ENCODE measurements at places on chromosomes 3 and 15.

GRCh38 chr3:72105306-72105705 is 320.4 kb upstream of the PROK2 start:
- DNase-seq: no peak

- no peak for DNase-seq
Observed at GRCh38 chr3:168417016-168417415, 321.3 kb upstream of the GOLIM4 start.

GRCh38 chr3:123841476-123842238 is 42.5 kb downstream of the MYLK start:
- no peak for DNase-seq

DNA sequence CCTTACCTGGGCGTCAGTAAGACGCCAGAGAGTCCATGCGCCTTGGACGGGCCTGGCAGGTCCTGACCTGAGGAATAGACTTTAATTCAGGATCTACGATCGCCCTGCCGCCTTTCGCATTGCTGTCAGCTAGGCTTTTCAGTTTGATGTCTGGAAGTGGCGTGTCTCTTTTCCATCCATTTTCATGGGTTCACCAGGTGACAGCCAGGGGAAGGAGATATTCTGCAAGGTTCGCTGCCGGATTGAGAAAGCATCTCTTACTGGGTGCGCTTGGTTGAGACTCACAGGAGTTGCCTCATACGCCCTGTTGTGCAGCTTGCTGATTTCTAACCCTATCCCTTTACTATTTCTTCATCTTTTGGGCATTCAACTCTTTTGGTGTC is 7.4 kb downstream of the EPHA3 start:
- DNase-seq: no peak

GRCh38 chr3:13867732-13868131 is 12.1 kb downstream of the WNT7A start:
- DNase-seq: no peak

GRCh38 chr15:32979710-32980109 is 214.8 kb downstream of the FMN1 start:
- DNase-seq: no peak

- DNase-seq: no peak
Observed at GRCh38 chr3:184716622-184717398, 4.9 kb upstream of the MAGEF1 start.

- DNase-seq: no peak
Observed at GRCh38 chr3:148880681-148881080, 15.6 kb downstream of the CPA3 start.

DNA sequence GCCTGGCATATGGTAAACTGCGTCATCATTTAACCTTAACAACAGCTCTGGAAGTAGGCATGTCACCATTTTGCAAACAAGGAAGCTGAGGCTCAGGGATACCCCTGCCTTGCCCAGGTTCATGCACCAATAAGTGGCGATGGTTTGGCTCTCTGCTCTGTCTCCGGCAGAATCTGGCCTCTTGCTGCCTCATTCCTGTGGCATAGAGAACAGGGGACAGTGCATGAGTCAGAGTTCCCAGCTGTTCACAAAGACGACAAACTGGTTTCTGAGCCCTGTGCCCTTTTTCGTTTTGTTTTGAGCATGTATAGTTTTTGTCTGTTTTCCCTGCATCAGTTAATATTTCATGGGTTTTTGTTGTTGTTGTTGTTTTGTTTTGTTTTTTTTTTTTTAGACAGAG is 236.8 kb downstream of the OPA1 start:
- no peak for DNase-seq

DNA sequence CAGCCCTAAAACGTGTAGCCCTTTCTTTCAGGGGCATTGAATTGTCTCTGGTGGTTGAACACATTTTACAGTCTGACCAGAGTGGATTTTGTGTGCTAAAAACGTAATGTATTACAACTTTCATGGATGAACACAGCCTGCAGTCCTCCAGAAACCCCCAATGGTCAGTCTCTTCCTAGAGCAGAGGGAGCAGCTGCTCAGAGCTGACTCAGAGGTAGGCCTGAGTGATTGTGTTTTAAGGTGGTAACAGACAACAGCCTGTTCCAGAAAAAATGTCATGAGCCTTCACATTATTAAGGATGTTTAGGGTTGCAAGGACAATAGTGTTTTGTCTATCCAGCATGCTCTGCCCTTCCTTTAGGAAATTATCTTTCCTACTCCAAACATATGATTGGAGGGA is 34.5 kb upstream of the CTNNB1 start:
- DNase-seq: no peak

DNA sequence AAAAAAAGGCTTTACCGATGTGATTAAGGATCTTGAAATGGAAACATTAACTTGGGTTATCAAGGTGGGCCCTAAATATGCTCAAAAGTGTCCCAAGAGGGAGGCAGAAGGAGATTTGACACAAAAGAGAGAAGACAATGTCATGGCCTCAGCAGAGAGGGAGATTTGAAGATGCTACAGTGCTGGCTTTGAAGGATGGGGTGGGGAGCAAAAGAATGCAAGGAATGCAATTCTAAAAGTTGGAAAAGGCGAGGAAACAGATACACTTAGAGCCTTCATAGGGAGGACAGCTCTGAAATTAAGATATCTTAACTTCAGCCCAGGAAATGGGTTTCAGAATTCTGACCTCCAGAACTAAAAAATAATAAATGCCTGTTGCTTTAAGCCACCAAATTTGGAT is 314.5 kb upstream of the CCDC54 start:
- no peak for DNase-seq

GRCh38 chr3:191414732-191415131 is 46.2 kb upstream of the PYDC2 start:
- DNase-seq: no peak

DNA sequence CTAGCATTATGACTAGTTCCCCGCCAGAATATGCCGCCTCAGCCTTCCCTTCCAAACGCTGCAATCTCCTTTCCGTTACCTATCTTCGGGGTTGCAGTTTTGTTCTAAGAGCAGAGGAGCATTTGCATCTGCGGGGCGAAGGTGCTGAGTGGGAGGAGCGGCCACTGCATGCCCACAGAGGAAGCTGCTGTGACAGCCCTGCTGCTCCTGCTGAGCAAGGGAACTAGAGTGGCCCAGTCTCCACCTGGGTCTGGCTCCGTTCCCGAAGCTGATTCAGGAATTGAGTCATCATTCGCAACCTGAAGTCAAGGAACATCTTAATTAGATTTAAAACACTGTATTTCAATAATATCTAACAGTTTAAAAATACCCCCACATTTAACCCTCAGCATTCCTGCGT is 98.2 kb upstream of the TJP1 start:
- DNase-seq: no peak

- no peak for DNase-seq
Observed at GRCh38 chr15:57686657-57687056, 19.9 kb upstream of the POLR2M start.

GRCh38 chr3:43865351-43865750 is 174.6 kb downstream of the ABHD5 start:
- no peak for DNase-seq

GRCh38 chr3:48634661-48635221 is 520 bp downstream of the SLC26A6 start:
- peak; percentile 31 for DNase-seq

- no peak for DNase-seq
Observed at GRCh38 chr3:183349421-183350157, 78.8 kb downstream of the MCF2L2 start.

DNA sequence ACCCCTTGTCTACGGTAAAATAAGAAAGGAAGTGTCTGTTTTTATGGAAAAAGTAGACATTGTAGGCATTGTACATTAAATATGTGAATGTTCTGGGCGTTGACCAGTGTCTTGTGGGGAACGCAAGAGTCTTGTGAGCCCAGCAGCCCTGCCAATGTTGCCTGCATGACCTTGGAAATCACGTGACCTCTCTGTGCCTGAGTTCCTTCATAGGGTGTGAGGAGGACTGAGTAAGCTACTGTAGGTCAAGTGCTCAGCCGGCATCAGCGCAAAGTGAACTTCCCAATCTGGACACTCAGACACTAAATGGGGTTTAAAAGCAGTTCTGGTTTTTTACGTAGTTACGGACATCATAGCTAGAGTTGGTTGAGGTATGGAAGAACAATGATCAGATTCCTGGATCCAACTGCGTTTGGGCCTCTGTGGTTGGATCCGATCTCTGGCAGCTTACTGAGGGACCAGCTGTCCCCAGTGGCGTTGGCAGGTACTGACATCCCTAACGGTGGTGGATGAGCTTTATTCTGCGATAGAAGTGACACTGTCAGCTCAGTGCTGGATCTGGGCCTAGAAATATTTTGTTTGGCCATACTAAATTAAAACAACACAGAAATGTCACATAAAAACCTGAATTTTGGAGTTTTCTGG is 63.8 kb downstream of the SPSB4 start:
- DNase-seq: no peak

DNA sequence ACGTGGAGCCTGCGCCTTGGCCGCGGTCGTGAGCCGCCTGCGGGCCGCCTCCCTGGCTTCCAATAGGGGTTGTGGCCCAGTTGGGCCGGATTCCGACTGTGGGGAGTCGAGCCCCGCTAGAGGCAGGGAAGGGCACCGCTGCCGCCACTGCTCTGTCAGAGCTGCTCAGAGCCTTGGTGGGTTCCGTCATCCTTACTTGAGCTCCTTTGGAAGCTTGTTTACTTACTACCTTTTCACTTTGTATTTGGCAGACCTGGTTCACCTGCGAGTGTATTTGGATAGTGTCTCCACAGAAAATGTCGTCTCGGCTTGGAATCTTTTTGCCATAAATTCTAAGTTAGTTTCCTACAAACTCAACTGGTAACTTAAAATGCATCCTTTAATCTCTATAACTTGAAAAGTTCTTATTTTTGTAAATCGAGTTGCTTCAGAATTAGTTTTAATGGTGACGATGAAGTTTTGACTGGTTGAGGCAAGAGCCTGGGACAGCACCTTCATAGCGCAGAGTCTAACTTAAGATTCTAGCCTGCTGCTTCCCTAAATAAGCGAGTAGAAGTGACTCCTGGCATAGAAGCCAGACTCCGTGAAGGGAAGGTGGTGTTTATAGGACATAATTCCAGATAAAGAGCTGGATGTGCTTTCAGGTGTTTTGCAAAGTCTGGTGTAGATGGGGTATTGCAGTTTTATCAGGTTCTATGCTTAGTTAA is 800 bp downstream of the DAG1 start:
- DNase-seq: no peak

- no peak for DNase-seq
Observed at GRCh38 chr3:61828880-61829721, 267.7 kb downstream of the PTPRG start.

- DNase-seq: no peak
Observed at GRCh38 chr3:105533960-105534359, 167.3 kb downstream of the ALCAM start.

- no peak for DNase-seq
Observed at GRCh38 chr3:176920766-176921160, 276.5 kb downstream of the TBL1XR1 start.

DNA sequence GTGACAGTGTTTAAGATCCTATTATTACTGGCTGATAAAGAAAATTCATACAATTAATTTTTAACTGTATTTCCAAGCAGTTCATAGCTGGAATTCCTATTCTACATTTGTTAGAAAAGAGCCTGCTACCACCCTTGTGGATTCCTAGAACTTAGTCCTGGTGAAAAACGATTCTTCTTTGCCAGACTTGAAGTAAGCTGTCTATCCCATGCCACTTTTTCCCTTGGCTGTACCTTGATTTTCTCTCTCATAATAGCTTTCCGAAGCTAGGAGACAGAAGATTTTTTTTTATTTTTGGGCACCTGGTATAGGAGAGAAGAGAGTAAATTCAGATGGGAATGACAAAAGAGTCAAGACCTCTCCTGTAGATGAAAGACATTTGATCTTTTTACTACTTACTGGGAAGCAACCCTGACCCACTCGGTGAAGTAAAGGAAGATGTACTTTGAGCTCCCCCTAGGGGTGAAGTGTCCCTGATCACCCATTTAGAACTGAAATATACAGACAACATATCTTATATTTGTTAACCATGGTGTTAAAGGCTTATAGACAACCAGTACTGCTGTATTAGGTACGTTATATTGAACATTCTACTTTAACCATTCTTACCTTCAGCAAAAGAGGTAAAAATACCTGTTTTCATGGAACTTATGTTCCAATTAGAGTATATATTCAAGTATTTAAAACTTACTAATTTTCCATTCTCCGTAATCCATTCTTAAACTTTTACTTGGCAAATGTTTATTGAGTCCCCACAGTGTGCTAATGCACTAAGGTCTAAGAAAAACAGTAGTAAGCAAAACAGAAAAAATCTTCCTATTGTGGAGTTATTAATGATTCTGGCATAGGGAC is 36.2 kb upstream of the C3orf38 start:
- peak; percentile 33 for DNase-seq

- DNase-seq: no peak
Observed at GRCh38 chr3:38497031-38497430, 891 bp downstream of the EXOG start.

- DNase-seq: no peak
Observed at GRCh38 chr3:108035751-108036150, 55.1 kb downstream of the CD47 start.

- no peak for DNase-seq
Observed at GRCh38 chr15:79494963-79495755, 63.0 kb downstream of the MINAR1 start.

DNA sequence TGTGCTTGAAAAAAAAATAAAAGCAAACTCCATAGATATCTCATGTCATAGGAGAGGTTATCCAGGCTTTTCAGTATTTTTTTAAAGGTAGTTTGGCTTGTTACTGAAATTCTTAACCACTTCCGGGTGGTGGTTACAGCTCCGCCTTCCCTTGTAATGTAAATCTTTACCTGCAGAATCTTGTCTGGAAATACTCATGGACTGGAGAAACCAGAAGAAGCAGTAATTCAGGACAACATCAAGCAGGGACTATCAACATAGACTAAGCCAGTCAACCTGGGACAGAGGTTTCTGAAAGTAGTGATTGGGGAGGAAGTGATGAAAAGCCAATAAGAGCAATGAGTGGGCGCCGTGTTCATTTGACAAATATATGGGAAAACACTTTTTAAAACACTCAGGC is 78.9 kb upstream of the SKOR1 start:
- DNase-seq: no peak

DNA sequence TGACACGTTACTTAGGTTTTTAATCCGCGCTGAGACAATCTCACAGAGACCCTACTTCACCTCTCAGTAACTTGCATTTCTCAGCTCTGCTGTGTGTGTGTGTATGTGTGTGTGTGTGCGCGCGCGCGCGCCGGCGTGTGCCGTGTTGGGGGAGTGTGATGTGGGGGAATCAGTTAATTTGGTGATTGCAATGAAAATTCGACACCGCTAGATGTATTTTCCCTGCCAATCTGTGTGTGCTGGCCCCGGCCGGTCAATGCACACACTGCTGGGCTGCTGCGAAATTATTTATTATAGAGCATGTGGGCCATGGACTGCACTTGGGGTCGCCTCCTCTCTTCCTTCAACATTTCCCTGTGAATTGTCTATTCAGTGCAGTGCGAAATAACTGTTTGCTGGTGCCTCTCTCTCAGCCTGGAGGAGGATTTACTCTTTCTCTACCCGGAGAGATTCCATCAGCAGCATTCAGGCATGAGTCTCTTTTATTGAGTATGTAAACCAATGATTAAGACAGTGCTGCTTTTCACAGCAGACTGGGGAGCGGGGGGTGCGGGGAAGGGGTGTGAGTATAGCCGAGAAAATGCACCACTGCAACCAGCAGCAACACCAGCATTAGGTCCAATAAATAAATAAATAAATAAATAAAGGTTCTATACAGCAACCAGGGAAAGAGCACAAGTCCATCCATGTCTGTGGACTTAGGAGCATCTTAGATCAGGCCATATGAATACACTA is 2.9 kb downstream of the CADM2 start:
- no peak for DNase-seq

GRCh38 chr15:49674370-49674769 is 53.5 kb downstream of the DTWD1 start:
- no peak for DNase-seq

GRCh38 chr3:97960993-97961766 is 11.1 kb downstream of the RIOX2 start:
- DNase-seq: no peak

GRCh38 chr3:70770650-70771049 is 458.2 kb upstream of the MDFIC2 start:
- DNase-seq: no peak
